ENCODE measurements at places on chromosomes 6 and 20. TPM values are rescaled to one million over a fixed set of nuclear protein-coding genes. Genes with fewer than 3 reads are reported as not detected.

KCNK5 gene
- total RNA-seq: 10.0 TPM

GRM4 gene
- total RNA-seq: 0.29 TPM

LAMA4 gene
- total RNA-seq: 134 TPM

DNA sequence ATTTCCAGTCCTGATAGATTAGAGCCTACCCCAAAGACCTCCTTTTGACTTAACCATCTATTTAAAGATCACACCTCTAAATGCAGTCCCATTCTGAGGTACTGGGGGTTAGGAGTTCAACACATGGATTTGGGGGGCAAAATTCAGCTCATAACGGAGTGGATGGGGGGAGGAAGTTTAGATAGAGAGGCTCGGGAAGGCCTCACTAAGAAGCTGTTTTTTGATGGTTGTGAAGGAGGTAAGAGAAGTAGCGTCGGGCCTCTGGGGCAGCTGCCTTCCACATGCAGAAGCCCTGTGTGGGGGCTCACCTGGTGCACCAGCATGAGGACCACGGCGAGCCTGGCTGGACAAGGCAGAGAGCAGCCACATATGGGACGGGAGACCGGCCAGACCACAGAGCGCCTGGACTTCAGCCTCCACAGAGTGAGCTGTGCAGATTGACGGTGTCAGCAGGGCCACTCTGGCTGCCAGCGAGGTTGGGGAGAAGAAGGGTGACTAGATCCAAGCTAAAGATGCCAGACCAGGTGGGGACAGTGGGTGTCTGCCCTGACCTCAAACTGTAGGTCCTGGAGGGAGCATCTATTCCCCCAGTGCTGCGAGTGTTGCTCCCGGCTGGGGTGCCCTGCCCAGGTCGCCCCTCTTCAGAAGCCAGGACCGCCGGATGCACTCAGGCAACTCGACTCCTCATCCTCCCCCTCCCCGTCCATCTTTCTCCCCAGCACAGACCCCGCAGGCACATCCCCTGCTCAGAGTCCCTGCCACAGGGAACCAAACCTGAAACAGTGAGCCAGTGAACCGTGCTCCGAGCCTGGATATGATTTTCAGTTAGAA, 5.1 kb upstream of the SYNJ2 start:
- no peaks in the 10 kb centered on the region for H3K4me1 ChIP-seq
- no peak overlapping the region for H3K4me3 ChIP-seq
- no peak overlapping the region for H3K27ac ChIP-seq
- DNase-seq: no peak
- H3K36me3 ChIP-seq: no peaks in the 10 kb centered on the region

DNA sequence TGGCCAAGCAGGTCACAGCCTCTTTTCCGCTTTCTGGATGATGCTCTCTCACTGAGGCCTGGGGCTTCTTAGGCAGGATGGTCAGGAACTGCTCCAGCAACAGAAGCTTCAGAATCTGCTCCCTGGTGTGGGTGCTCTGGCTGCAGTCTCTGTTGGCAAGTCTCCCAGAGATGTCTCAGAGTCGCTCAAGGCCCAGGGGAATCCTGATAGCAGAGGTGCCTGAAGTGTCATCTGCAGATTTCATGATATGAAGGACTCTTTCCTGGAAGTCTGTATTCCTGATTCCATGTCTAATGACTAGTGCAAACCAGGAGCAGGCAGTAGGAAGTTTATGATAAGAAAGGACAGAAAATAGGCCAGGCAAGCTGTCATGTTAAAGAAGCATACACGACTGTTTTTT, 20.3 kb downstream of the ZSCAN31 start:
- H3K36me3 ChIP-seq: no peaks in the 10 kb centered on the region
- H3K27me3 ChIP-seq: no peaks in the 10 kb centered on the region
- H3K4me1 ChIP-seq: no peaks in the 10 kb centered on the region
- DNase-seq: no peak
- H3K27ac ChIP-seq: no peak overlapping the region
- no peak overlapping the region for H3K4me3 ChIP-seq

CST4 gene
- not detected for total RNA-seq

GRCh38 chr20:37473249-37474000, 47.6 kb upstream of the NNAT start:
- H3K27me3 ChIP-seq: no peaks in the 10 kb centered on the region
- H3K36me3 ChIP-seq: no peaks in the 10 kb centered on the region
- DNase-seq: no peak
- no peak overlapping the region for H3K4me3 ChIP-seq
- no peak overlapping the region for H3K27ac ChIP-seq
- no peaks in the 10 kb centered on the region for H3K4me1 ChIP-seq

TP53TG5 gene
- total RNA-seq: not detected

All from upper lobe of right lung (tissue), 1 donor.